ENCODE measurements at places on chromosomes 3 and 15.

DNA sequence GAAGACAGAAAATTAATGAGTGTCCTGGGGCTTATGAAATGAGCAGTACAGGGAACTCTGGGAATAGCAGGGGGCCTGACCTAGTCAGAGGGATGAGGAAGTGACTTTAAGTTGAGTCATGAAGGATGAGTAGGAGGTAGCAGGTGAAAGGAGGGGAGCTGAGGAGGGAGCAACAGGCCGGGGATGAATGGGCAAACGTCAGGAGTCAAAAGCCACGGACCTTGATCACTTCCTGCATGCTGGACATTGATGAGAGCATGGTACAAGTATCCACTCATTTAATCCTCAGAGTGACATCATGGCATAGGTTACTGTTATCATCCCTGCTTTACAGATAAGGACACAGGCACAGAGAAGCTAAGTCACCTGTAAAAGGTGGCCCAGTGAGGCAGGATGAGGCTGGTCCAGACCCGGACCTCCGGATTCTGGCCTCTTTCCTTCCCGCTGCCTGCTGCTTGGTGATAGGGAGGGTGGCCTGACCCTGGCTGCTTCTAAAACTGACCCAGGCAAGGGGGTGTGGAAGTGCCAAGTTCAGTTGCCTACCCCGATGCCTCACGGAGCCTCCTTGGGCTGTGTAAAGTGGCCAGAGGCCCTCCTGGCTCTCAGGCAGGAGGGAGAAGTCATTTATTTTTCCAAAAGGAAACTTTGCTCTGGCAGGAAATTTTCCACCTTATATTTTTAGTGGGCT lies 7.6 kb downstream of the CORO2B start:
- no peak for DNase-seq

- DNase-seq, result peak; percentile 10
Measured at GRCh38 chr3:173275740-173276139, 121.8 kb upstream of the NLGN1 start.

GRCh38 chr3:37255990-37256308 lies 81.6 kb upstream of the LRRFIP2 start:
- no peak for DNase-seq

DNA sequence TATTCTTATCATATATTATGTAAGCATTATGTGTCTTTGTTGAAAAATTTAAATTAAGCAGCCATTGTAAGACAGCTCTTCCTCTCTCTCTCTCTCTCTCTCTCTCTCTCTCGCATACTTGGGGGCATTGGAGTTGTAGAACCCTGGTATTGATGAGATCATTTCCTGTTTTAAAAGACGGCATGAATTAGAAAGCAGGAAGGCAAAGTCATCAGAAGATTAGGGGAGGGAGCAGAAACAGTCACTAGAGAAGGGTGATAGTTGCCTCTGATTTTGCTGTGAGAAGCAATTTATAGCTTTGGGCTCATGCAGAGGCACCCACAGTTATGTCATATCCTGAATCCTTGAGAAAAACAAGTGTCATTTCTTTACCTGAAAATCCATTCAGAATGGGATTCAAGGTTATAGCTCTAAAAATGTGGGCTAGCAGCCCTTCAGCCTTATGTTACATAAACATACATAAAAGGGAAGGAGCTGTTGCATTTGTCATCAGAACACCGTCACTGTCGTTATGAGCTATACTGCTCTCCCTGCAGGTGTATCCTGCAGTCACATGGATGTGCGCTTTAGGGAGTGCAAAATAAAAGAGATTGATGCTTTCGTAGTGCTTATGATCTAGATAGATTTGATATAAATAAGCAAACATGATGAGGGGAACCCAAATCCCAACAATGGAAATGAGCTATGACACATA lies 213.8 kb downstream of the NR1D2 start:
- DNase-seq, result no peak

GRCh38 chr15:74422652-74423430 lies 10.9 kb downstream of the SEMA7A start:
- DNase-seq, result no peak

- no peak for DNase-seq
Measured at GRCh38 chr15:75943713-75944215, 40.1 kb downstream of the FBXO22 start.

DNA sequence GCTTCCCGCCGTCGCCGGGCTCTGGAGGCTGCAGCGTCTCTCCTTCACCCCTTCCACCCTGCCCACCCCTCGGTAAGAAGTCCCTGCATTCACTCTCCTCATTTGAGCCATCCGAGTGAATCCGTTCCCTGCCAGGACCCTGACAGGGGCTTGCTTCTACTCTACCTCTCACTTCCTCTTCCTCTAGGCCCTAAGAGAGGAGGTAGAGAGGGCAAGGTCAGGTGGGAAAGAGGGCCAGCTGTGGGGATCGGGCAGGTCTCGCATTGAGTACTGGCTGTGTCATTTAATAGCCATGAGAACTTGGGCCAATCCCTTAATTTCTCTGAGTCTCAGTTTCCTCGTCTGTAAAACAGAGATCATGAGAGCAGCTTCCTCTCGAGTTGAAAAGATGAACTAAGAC lies 283.6 kb downstream of the UACA start:
- no peak for DNase-seq

DNA sequence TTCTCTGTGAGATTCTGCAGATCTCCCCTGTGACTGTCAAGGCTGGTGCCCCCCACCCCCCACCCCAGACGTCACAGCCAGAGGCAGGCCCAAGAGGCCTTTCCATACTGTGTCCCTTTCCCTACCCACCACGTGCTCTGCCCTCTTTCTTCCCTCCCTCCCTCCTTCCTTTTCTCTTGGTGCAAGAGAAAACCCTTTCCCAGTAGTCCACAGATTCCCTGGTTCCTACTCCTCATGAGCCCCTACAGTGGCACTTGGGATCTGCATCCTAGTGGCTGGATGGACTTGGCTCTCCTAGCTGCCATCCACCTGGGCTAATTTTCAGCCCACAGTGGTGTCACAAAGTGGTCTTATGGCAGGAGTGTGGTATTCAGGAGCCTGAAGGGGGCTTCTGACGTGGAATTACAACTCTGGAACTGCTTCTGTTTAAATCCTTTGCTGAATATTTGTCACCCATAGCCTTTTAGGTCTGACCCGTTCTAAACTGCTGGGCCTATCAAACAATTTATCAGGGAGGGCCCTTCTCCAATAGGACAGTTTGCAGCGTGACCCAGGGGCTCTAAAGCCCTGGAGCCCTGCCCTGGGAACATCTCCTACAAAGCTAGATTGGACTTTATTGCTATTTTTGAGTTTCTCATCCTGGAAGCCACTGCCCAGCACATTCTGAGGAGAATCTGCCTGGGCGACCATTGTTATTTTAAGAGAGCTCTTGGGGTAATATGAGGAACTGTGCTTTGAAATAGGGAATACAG lies 35.3 kb downstream of the KLF13 start:
- no peak for DNase-seq

- no peak for DNase-seq
Measured at GRCh38 chr3:184368116-184368515, 6.6 kb downstream of the POLR2H start.

DNA sequence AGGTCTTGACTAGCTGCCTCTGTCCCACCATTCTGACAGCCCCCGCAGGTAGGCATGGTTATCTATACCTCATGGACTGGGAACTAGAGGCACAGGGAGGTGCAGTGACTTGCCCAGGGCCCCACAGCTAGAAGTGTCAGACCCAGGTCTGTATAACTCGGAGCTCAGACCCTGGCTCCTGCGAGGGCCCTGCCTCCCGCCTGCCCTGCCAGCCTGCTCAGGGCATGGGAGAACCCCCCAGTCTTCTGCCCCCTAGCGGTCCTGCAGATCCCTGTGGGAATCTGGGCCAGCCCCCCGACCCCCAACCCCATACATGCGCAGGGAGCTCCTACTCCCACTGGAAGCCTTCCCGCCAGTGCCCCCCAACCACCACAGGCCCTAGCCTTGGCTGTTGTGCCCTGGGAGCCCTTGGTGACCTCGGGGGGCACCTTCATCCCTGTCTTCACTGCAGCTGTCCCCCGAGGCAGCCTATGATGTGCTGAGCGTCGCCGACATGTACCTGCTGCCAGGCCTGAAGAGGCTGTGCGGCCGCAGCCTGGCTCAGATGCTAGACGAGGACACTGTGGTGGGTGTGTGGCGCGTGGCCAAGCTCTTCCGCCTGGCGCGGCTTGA lies 6.9 kb downstream of the ABTB1 start:
- DNase-seq, result no peak

DNA sequence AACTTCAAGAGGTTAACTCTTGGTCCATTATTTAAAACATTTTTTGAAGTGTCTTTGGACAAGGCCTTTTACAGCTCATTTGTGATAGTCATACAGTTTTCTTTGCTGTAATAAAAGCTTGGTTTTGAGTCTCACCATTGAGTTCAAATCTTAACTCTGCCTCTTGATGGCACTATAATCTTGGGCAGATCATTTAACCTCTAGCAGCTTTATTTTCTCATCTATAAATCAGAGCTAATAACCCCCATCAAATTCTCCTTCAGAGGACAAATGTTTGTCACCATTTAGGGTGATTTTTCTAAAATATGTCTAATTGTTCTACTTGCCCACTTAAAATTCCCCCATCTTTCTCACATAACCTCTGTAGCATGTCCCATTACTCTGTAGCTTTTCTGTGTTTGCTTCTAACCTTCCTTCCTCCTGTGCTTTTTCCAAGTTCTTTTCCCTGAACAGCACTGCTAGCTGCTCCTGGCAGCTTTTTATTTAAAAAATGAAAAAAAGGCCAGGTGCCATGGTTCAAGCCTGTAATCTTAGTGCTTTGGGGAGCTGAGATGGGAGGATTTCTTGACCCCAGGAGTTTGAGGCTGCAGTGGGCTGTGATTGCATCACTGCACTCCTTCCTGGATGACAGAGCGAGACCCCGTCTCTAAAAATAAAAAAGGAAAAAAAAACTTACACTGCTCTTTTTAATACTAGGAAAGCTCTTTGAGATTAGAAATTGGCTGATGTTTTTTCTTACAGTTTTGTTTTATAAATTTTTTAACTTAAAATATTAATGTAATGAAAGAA lies 28.5 kb downstream of the UBE2E1 start:
- peak; percentile 23 for DNase-seq

DNA sequence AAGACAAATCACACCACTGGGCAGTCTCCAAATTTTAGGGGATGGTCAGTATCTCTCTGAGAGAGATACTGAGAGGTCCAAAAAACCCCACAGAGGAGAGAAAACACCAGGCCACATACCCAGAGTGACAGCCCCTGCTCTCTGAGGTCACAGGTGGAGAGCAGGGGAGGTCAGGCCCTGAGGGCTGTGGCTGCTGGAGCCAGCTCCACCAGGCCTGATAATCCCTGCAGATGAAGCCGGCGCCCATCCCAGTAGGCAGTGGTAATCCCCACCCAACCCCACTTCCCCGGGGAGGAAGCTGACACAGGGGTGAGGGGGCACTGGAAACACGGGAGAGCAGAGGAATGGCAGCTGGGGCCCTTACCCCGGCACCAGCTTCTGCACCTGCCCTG lies 31.2 kb upstream of the SRP14 start:
- DNase-seq, result no peak

- no peak for DNase-seq
Measured at GRCh38 chr3:102183186-102183585, 251.6 kb upstream of the ZPLD1 start.

DNA sequence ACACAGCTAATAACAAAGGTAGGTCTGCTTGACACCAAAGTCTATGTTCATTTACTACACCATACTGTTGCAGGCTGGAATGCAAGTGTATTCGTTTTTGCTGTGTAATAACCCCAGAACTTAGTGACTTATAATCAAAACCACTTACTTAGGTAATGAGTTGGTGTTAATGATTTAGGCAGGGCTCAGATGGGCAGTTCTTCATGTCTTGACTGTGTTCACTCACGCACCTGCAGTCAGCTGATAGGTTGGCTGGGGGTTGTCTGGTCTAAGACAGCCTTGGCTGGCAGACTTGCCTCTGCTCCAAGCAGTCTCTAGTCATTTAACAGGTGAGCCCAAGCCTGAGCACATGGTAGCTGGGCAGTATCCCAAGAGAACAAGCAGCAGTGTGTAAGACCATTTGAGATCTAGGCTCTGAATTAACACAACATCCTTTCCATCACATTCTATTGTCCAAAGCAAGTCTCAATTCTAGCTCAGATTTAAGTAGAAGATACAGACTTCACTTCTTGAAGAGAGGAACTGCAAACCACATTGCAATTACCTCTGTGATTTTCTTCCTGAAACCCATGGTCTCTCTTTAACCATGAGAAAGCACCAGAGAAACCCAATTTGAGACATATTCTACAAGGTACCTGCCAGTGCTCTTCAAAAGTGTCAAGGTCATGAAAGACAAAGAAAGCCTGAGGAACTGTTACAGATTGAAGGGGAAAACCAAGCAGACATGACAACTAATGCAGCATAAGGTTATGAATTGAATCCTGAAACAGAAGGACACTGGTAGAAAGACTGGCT lies 13.3 kb upstream of the DCLK3 start:
- DNase-seq, result peak; percentile 1

DNA sequence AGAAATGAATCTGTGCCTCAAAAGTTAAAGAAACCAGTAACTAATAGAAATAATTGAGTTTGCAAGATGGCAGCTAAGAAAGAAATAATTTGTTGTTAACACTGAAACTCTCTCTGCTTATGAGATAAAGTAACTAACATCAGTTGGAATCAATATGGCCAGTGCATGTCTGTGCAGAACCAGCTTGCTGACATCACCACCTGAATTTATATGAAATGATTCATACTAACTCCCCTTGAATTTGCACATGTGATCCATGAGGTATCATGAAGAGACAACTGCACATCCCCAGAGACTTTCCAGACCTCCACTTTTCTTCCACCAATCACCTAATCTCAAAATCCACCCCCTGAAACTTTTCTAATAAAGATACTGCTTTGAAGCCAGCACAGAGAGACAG lies 10.3 kb upstream of the SLC25A38 start:
- no peak for DNase-seq

DNA sequence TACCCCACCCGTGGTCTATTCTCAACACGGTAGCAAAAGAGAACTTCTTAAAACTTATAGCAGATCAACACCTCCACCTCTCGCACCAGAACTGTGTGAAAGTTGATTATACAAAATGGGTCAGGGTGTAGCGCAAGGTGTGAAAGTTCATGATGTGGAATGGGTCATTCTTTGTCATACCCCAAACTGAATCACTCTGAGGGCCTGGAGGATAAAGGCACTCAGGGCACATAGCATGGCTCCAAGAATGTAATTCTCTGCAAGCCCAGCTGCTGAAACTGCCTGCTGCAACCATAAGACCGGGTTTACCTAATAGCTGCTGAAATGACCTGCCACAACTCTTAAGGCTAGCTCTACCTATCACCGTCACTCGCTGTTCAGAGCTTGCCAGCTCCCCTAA lies 70.0 kb downstream of the FOXP1 start:
- DNase-seq, result no peak

All from OCI-LY7 (cell line).